ENCODE measurements at places on chromosomes 5 and 9.
A peak's percentile ranks its signal among the peaks of the same experiment; 100 is the strongest.

DNA sequence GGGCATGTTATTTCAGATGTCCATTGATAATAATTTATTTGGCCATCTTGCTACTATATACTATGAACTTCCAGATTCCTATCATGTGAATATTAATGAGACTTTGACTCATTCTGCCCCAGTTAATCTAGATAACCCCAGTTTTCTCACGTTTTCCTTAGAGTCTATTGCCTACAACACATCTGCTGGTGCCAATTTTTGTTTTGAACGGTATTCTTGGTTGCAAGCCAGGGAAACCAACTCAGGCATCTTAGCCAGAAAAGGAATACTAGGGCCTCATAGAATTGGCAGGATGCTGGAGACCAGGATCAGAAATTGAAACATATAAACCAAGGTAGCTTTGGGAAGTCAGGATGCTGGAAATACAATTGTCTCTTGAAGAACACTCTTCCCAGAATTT is 28.0 kb upstream of the NPR3 start:
- no peak for DNase-seq

- DNase-seq: no peak
These were observed 3.0 kb downstream of the CMYA5 start for GRCh38 chr5:79692596-79692995.

DNA sequence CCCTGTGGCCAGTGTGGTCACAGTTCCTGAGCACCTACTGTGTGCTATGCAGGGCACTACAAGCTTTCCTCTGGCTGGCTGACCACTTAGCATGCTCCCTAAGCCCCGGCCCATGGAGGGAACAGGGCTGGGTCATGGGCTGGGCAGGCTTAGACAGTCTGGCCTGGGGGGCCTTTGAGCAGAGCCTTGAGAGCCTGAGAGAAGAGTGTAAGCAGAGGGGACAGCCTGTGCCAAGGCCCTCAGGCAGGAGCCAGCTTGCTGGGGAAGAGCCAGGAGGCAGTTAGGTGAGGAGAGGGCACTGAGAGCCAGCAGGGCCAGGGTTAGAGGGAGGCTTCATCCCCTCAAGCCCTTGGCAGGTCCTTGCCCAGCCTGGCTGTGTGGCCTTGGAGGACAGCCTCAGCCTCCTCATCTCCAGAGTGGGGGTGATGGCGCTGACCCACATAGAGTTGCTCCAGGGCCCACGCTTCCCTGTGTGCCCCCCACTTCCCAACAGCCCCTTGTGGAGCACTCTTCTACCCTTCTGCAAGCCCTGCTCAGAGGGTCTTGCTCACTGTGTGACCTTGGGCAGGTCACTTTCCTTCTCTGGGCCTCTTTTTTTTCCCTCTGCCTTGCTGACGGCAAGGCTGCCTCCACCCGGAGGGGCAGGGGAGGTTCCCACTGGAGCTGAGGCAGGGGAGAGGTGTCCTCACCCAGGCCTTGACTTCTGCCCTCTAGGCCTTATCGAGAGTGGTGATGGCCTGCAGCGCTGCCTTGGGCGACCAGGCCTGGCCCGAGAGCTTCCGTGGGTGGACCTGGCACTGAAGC is 107.1 kb downstream of the PHF2 start:
- no peak for DNase-seq

- no peak for DNase-seq
These were observed 23.0 kb upstream of the RPS23 start for GRCh38 chr5:82301190-82301589.

- DNase-seq: no peak
These were observed at the start of gene FREM1 for GRCh38 chr9:14909961-14910805. FREM1 (minus strand) TSS chr9:14910428; CDS start chr9:14868977, 41,451 bp downstream.

DNA sequence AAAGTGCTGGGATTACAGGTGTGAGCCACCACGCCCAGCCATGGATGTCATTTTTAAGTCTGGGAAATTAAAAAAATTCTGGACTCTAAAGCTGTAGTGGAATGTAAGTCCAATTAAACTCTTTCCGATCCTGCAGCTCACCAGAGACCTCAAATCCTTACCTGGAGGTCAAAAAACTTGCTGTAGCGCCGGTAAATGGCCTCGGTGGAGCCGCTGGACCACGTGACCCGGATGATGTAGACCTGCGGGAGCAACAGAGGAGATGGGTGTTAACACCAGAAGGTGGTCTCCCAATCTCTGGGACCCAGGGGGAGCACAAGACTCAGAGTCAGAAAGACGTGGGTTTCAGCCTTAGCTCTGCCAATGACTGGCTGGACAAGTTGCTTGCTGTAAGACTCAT is 32.1 kb downstream of the SH3PXD2B start:
- DNase-seq: no peak

DNA sequence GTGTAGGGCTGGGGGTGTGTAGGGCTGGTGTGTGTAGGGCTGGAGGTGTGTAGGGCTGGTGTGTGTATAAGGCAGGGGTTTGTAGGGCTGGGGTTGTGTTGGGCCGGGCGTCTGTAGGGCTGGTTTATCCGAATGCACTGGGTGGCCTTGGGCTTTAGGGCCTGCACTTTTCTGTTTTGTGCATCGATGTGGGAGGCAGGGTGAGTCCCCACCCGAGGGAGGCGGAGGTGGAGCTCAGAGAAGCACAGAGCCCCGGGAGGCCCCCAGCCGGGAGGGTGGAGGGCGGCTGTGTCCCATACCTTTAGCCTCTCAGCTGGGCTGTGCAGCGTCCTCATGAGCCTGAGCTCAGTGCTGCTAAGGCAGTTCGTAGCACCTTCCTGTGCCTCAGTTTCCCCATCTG is 13.5 kb downstream of the COL5A1 start:
- DNase-seq: no peak

- no peak for DNase-seq
These were observed 197.3 kb downstream of the ARL15 start for GRCh38 chr5:54113060-54113459.

DNA sequence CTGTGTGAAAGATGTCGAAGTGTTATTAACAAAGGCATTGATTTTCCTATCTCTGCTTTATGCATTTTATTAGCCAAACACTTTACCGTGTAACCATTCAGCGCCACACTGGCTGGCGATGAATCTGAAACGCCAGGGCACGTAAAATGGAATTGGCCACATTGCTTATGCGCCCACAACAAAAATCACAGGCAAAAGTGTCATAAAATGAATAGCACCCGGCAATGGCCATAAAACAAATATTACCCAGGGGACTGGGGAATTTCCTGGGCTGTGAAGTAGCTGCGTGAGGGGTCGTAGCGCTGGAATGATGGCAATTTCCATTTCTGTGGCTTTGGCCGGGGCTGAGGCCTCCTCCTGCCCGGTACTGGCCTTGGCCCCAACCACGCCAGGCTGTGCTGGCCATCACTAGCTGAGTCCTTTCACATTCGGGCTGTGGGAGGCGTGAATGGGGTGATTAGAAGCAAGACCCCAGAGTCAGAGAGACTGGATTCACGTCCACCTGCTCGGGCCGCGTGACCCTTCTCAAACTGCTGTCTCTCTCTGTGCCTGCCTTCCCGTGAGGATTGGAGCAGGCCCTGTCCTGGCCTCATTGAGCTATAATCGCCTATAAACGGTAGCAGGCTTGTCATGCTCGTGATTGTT is 254.5 kb downstream of the PBX3 start:
- no peak for DNase-seq

DNA sequence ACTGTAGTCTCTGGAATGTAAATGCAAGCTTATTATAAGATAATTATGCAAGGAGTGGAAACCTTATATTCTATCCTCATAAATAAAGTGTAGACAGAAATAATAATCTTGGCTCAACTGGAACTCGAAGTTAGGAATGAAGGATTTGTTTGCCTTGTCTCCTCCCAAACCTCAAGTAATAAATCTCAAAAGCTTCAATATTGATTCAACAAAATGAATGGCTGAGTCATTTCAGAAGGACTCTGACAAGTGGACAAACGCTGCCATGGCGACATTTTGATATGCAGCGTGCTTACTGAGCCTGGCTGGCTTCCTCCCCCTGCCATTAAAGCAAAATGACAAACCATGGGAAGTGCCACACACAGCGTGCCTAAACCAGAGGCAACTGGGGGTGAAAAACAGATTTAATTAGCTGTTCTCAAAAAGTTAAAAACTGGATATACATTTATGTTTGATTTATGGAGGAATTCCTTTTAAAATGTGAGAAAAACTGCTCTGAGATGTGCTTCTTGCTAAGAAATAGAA is 10.5 kb upstream of the ADGRV1 start:
- DNase-seq: no peak

GRCh38 chr9:133727277-133727875 is 10.8 kb downstream of the SARDH start:
- no peak for DNase-seq

DNA sequence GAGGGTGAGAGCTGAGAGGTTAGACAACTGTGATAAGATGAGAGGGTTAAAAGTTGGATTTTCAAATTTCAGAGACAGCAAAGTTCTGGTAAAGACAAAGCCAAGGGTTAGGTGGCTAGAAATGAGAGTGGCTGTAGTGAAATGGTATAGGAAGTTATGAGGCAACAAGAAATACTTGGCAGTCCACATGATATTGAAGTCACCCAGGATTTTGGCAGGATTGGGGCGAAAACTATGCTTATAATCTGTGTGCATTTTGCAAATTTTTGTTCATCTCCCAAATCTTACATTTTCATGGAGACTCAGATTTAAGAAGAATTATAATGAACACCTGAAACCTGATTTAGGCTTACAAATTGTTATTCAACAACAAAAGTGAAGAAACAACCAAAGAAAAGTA is 35.6 kb downstream of the C9 start:
- DNase-seq: no peak

DNA sequence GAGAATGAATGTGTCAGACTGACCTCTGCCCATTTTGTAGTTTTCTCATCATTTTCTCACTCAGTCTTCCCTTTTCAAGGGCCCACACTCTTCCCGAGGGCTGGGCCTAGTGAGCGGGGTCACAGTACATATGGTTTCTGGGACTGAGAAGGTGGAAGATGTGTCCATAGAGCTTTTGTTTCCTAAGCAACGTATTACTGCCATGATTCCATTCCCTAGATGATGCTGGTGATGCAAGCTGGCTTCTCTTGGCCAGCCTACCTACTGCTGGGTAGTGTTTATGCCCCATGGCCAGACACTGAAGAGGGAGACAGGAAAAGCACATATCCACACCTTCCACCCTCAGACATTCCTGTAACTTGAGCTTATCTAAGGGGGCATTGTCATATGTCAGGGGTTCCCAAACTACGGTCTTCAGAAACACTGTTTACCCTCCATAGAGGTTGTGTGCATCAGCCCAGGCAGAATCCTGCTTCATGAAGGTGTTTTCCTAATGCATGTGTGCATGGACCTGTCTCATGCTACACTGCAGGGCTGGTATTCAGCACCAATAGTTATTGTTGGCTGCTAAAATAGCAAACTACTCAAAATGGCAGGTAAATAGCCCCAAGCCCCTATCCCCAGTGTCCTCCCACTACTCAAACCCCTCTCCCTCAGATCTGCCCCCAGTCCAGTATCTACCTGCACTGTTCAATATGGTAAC is 9.5 kb downstream of the IRF1 start:
- DNase-seq: no peak

DNA sequence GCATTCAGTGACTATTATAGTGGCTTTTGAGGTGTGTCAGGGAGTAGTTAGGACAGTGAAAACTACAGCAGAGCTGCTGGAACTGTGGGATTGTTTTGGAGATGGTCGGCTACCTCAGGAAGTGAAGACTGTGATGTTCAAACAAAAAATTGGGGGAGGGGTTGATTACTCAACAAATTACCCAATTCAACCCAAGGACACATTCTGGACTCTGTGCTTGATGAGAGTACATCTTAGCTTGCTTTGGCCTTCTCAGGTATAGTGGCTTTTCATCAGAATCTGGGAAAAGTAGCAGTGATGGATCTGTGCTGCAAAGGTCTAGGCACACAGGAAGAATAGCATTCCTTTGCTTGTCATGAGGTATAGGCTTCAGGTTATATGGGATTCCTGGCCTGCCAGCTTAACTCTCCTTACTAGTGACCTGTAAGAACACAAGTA is 47.0 kb downstream of the SLC44A1 start:
- DNase-seq: no peak

- no peak for DNase-seq
These were observed 1.4 kb upstream of the ERGIC1 start for GRCh38 chr5:172832383-172833315.

- DNase-seq: no peak
These were observed 2.0 kb downstream of the GNG10 start for GRCh38 chr9:111663301-111663823.

GRCh38 chr5:32278406-32278805 is 34.3 kb downstream of the MTMR12 start:
- DNase-seq: no peak

DNA sequence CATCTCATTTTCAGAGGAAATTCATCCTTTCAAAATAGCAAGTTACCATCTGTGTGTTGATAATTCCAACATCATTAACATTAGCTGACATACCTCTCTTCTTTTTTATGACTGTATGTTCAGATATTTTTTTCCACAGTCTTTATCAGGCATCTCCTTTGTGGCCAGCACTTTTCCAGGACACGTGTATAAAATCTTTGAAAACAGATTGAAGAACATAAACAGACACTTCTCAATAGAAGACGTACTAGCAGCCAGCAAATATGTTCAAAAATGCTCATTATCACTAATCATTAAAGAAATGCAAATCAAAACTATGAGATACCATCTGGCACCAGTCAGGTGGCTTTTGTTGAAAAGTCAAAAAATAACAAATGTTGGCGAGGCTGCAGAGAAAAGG is 734.3 kb downstream of the SEMA5A start:
- no peak for DNase-seq

DNA sequence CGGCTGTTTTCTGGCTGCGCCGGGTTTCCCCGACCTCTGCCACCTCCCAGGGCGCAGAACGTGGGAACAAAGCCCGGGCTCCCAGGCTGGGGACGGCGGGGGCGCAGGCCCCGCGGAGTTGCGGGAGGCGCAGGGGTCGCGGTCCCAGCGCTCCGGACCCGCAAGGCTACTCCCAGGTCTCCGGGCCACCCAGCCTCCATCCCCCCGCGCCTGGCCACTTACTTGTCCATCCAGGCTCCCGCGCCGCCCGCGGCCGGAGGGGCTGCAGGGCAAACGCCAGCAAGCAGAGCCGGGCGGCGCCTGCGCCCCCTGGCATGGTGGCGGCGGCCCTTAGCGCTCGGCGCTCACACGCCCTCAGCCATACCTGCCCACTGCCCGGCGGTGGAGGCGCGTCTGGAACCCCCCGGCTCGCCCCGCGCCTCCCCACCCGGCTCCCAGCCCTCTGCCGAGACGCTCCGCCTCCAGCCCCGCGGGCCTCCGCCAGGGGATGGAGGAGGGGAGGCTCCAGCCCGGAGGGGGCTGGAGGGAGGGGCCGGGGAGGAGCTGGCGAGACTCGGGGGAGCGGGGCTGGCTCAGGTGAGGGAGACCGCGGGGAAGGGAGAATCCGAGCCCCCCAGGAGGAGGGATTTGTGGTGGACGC is at the start of gene ADAM19:
ADAM19 (minus strand) TSS at position 395 of the 640 bp plus-strand sequence; CDS start at position 316, 79 bp downstream.
- DNase-seq: peak; percentile 32

DNA sequence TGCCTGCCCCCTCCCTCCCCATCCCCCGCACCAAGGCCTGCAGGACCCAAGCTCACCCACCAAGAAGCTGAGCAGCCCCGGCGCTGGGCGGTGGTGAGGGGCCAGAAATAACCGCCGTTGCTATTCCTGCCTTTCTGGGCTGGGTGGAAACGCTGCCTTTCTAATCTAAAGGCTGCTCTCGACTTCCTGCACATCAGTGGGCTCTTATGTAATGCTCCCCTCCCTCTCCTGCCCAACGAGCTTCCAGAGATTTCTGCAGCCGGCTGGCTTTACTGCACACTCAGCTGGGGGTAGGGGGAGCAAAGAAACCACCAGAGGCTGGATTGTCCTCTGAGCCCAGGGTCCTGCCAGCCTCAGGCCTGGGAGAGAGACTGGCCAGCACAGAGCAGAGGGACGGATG is 6.9 kb upstream of the EGR1 start:
- DNase-seq: no peak

GRCh38 chr9:96874947-96875460 is 20.7 kb upstream of the ZNF782 start:
- DNase-seq: no peak

- no peak for DNase-seq
These were observed 88.9 kb downstream of the ANKRD55 start for GRCh38 chr5:56144211-56144610.

All from activated CD8-positive, alpha-beta memory T cell treated with anti-CD3 and anti-CD28 coated beads for 1 hour (primary cell).